Muscle of leg (tissue), 16 donors: ENCODE measurements at places on chromosomes 4 and X. TPM values are rescaled to one million over a fixed set of nuclear protein-coding genes. Genes with fewer than 3 reads are reported as not detected.

ETDB gene
- not detected for total RNA-seq

TBX22 gene
- total RNA-seq = not detected

ARHGAP36 gene
- total RNA-seq = 288 TPM

MAGEA2 gene
- total RNA-seq = not detected

SPANXC gene
- total RNA-seq = not detected

GABRB1 gene
- not detected for total RNA-seq

CTAG2 gene
- total RNA-seq = not detected

GAGE2A gene
- total RNA-seq = not detected

HSFX2 gene
- total RNA-seq = 0.75 TPM

NOCT gene
- total RNA-seq = 4.2 TPM

UVSSA gene
- total RNA-seq = 5.9 TPM

SMPX gene
- 281 TPM for total RNA-seq

KLKB1 gene
- total RNA-seq = 0.09 TPM

USP17L21 gene
- not detected for total RNA-seq

PLAC8 gene
- 0.84 TPM for total RNA-seq

SLC38A5 gene
- total RNA-seq = 4.2 TPM

NKX3-2 gene
- 0.18 TPM for total RNA-seq

KDM5C gene
- total RNA-seq = 48.2 TPM

HHIP gene
- total RNA-seq = 3.5 TPM

HERC5 gene
- total RNA-seq = 1.8 TPM

NPNT gene
- total RNA-seq = 112 TPM

TRPC5OS gene
- total RNA-seq = 0.13 TPM

XAGE1B gene
- 0.44 TPM for total RNA-seq

MAGEA4 gene
- not detected for total RNA-seq

CENPVL2 gene
- total RNA-seq = not detected

SSX3 gene
- not detected for total RNA-seq

TMEM164 gene
- 17.9 TPM for total RNA-seq

IL1RAPL1 gene
- 2.3 TPM for total RNA-seq

PAGE4 gene
- 1.2 TPM for total RNA-seq

DAPP1 gene
- total RNA-seq = 1.9 TPM

PPEF2 gene
- 0.04 TPM for total RNA-seq

XG gene
- 3.7 TPM for total RNA-seq

DSPP gene
- total RNA-seq = under 0.01 TPM

TLR1 gene
- total RNA-seq = 4.7 TPM

PHEX gene
- total RNA-seq = 4.9 TPM
